ENCODE measurements at places on chromosomes 6 and 20. TPM values are rescaled to one million over a fixed set of nuclear protein-coding genes. Genes with fewer than 3 reads are reported as not detected.

DNA sequence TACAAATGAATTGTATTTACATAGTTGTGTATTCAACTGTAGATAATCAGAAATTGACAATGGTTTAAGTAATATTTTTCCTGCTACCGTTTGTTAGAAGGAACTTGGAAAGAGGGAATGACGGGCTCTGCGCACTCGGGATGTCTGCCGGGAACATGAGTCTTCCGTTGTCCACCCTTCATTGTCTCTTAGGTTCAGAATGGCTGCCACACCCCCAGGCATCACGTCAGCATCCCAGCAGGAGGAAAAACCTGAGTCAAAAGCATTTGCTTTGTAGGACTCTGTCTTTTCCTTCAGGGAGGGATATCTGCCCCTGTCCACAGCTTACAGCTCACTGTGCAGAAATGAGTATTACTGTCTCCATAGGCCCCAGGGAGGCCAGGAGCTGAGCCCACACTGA lies 331.2 kb downstream of the THBS2 start:
- H3K27ac ChIP-seq, result no peak overlapping the region
- peaks cover 5% of the 10 kb centered on the region for H3K27me3 ChIP-seq
- H3K4me1 ChIP-seq, result no peaks in the 10 kb centered on the region
- H3K4me3 ChIP-seq, result no peak overlapping the region
- no peak for DNase-seq
- H3K36me3 ChIP-seq, result no peaks in the 10 kb centered on the region

DNA sequence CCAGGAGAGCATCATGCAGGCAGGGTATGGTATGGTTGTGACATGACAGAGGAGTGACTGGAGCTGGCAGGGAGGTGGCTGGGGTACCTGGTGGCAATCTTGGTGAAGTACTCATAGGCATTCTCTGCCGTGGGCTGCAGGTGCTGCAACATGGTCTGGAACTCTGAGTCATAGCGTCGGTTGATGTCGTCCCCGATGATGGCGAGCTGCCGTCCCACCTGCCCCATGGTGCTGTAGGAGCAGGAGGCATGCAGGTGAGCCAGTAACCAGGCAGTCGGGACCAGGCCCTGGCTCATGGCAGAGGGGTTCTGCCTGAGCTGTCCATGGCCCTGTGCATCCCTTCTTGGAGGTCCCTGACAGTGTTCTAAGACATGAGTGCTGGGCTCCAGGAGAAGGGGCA lies 4.9 kb downstream of the BAK1 start:
- H3K36me3 ChIP-seq, result peaks cover 45% of the 10 kb centered on the region
- peaks cover 38% of the 10 kb centered on the region for H3K4me1 ChIP-seq
- no peaks in the 10 kb centered on the region for H3K27me3 ChIP-seq
- no peak for DNase-seq
- peak overlapping the region; percentile 17 for H3K27ac ChIP-seq

The HSPA1L gene
- total RNA-seq, result 1.7 TPM

DNA sequence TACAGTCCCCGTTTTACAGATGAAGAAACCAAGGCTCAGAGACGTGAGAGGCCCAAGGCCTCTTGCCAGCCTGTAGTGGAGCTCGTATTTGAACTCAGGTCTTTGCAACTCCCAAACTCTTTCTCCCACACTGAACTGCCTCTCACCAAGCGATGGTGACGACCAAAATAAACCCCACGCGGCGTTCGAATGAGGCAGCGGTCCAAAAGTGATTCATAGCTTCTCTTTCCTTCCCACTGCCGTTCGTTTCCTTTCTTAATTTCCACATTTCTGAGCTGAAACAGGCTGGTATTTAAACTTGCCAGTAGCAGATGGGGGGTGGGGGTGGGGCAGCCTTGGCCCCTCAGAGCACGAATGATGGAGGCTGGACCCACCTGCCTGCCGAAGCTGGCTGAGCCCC lies 252.9 kb upstream of the KCNG1 start:
- H3K4me3 ChIP-seq, result no peak overlapping the region
- H3K27me3 ChIP-seq, result peaks cover 35% of the 10 kb centered on the region

- H3K36me3 ChIP-seq, result peaks cover 40% of the 10 kb centered on the region
- peak overlapping the region; percentile 2 for H3K27ac ChIP-seq
- H3K27me3 ChIP-seq, result no peaks in the 10 kb centered on the region
- no peak overlapping the region for H3K4me3 ChIP-seq
These were observed 55.9 kb upstream of the TRAF3IP2 start for GRCh38 chr6:111661541-111662061.

DNA sequence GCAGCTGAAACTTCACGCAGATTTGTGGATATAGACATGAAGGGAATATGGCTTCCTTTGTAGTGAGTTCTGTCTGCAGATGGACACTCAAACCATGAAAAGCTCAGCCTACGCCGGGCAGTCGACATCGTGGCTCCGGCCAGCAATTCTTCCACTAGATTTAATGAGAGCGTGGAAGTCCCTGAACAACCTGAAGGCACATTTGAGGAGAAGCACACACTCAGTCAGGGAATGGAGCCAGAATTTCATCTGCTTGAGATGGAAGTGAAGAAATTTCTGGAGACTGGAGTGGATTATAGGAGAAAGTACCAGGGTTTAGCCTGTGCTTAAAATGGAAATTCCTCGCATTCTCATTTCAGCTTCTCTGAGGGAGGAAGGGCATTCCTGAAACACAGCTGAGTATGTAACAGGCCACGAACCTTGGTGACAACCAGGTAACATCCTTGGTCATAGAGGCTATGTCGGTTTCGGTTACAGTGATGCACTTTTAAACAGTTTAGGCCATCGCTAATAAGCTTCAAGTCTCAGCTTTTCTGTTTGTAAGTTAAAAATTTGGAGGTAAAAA lies 80.5 kb upstream of the AGPAT4 start:
- H3K27ac ChIP-seq, result no peak overlapping the region
- H3K4me3 ChIP-seq, result no peak overlapping the region
- no peaks in the 10 kb centered on the region for H3K27me3 ChIP-seq
- DNase-seq, result no peak
- H3K4me1 ChIP-seq, result peaks cover 6% of the 10 kb centered on the region

The PMEPA1 gene
- 1.7 TPM for total RNA-seq

The L3MBTL1 gene
- 7.3 TPM for total RNA-seq

The TSBP1 gene
- total RNA-seq, result not detected

- no peaks in the 10 kb centered on the region for H3K27me3 ChIP-seq
- DNase-seq, result no peak
- H3K4me1 ChIP-seq, result peaks cover 30% of the 10 kb centered on the region
- peak overlapping the region; percentile 98 for H3K27ac ChIP-seq
These were observed 793 bp upstream of the HDAC2 start for GRCh38 chr6:113971741-113972140.

- DNase-seq, result no peak
- peaks cover 27% of the 10 kb centered on the region for H3K4me1 ChIP-seq
- peaks cover 2% of the 10 kb centered on the region for H3K36me3 ChIP-seq
- H3K4me3 ChIP-seq, result no peak overlapping the region
- no peak overlapping the region for H3K27ac ChIP-seq
- H3K27me3 ChIP-seq, result no peaks in the 10 kb centered on the region
These were observed 17.4 kb downstream of the SHLD1 start for GRCh38 chr20:5767493-5768098.

- peak overlapping the region; percentile 91 for H3K4me3 ChIP-seq
- H3K27ac ChIP-seq, result peak overlapping the region; percentile 85
- H3K27me3 ChIP-seq, result no peaks in the 10 kb centered on the region
- peaks cover 7% of the 10 kb centered on the region for H3K36me3 ChIP-seq
- peak; percentile 23 for DNase-seq
These were observed 1.1 kb downstream of the SYNJ2 start for GRCh38 chr6:157982563-157983405.

The TMC2 gene
- not detected for total RNA-seq

DNA sequence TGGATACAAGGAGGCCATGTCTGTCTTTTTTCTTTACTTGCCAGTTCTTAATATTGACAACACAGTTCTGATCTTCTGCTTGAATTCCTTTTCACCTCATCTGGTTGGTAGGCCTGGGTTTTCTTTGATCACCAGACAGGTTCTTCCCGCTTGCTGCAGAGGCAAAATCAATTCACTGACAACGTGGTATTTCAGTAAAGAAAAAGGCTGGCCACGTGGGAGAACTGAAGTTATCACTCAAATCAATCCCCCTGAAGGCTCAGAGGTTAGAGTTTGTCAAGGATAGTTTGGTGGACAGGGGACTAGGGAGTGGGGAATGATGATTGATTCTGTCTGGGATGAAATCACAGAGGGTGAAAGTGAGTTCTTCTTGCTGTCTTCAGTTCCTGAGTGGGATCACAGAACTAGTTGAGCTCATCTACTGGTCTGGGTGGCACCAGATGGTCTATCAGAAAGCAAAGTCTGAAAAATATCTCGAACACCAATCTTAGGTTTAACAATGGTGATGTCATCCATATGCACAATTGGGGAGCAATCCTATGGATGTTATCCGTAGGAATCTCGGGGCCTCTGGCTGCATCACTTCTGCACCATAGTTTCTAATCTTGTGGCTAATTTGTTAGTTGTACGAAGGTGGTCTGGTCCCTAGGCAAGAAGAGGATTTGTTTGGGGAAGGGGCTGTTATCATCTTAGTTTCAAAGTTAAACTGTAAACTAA lies 37.3 kb upstream of the OLIG3 start:
- no peaks in the 10 kb centered on the region for H3K4me1 ChIP-seq
- no peak overlapping the region for H3K4me3 ChIP-seq
- peaks cover 5% of the 10 kb centered on the region for H3K27me3 ChIP-seq
- no peak for DNase-seq
- H3K36me3 ChIP-seq, result no peaks in the 10 kb centered on the region
- no peak overlapping the region for H3K27ac ChIP-seq

DNA sequence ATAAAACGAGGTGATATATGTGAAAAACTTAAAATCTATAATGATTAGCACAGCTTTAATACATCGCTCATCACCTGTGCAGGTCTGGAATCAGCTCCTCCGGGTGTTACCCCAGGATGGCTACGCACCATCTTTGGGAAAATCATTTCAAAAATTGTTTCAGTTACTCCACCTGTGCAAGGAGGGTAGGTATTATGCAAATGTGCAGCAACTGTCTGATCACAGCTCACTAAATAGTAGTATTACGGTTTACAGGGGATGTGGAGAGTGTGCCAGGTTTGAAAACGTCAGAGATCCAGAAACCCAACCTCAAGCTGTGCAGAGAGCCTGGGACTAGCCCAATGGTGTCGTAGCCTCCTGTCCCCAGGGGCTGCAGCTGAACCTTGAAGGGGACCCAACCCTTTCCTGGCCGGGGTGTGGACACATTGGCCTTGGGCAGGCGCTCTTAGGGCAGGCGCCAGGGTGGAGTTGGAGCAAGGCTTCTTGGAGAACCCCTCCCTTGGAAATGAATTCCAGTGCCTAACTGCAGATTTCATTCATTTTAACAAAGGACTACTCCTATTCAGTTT lies 24.2 kb upstream of the SGK1 start:
- no peak for DNase-seq
- H3K36me3 ChIP-seq, result no peaks in the 10 kb centered on the region
- H3K4me3 ChIP-seq, result no peak overlapping the region
- no peaks in the 10 kb centered on the region for H3K27me3 ChIP-seq
- H3K27ac ChIP-seq, result no peak overlapping the region

The CTCFL gene
- not detected for total RNA-seq

GRCh38 chr6:16274885-16275589 lies 36.6 kb downstream of the GMPR start:
- no peak overlapping the region for H3K27ac ChIP-seq
- no peak overlapping the region for H3K4me3 ChIP-seq
- DNase-seq, result no peak
- no peaks in the 10 kb centered on the region for H3K36me3 ChIP-seq

The NT5E gene
- 6.7 TPM for total RNA-seq

DNA sequence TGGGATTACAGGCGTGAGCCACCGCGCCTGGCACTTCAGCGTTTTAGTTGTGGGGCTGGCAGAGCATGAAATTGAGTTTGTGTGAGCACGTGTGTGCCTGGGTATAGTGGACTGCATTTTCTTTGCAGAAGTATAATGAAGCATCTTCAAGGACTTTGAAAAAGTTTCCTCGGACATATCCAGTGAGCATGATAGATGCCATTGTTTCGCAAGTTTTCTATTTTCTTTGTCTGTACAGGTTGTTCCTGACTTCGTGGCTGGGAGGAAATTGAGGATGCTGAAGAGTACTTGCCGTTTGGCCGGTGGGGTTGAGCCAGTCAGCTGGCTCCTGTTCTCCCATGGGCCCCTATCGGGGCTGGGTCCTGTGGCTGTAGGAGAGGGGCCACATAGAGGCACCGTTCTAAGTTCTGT lies 55.9 kb downstream of the RREB1 start:
- no peaks in the 10 kb centered on the region for H3K27me3 ChIP-seq
- H3K36me3 ChIP-seq, result peaks cover 7% of the 10 kb centered on the region
- H3K4me3 ChIP-seq, result no peak overlapping the region
- no peak for DNase-seq
- H3K27ac ChIP-seq, result no peak overlapping the region
- peaks cover 60% of the 10 kb centered on the region for H3K4me1 ChIP-seq

GRCh38 chr6:17484201-17484849 lies 90.9 kb downstream of the CAP2 start:
- no peak for DNase-seq
- H3K4me1 ChIP-seq, result no peaks in the 10 kb centered on the region
- H3K36me3 ChIP-seq, result no peaks in the 10 kb centered on the region
- H3K27ac ChIP-seq, result no peak overlapping the region

- H3K4me3 ChIP-seq, result peak overlapping the region; percentile 98
- H3K27ac ChIP-seq, result peak overlapping the region; percentile 99
- no peak for DNase-seq
- peaks cover 45% of the 10 kb centered on the region for H3K36me3 ChIP-seq
These were observed 1.1 kb downstream of the EIF2S2 start for GRCh38 chr20:34110745-34111641.

The IP6K3 gene
- total RNA-seq, result not detected

GRCh38 chr20:16427571-16427970 lies 145.7 kb downstream of the KIF16B start:
- no peak overlapping the region for H3K4me3 ChIP-seq
- H3K27me3 ChIP-seq, result no peaks in the 10 kb centered on the region
- H3K4me1 ChIP-seq, result no peaks in the 10 kb centered on the region
- H3K27ac ChIP-seq, result no peak overlapping the region
- no peak for DNase-seq

GRCh38 chr20:25053255-25054031 lies 4.5 kb downstream of the ACSS1 start:
- H3K27ac ChIP-seq, result no peak overlapping the region
- DNase-seq, result no peak
- H3K4me3 ChIP-seq, result no peak overlapping the region

GRCh38 chr6:113347436-113347835 lies 509.7 kb upstream of the MARCKS start:
- peaks cover 2% of the 10 kb centered on the region for H3K27me3 ChIP-seq
- no peaks in the 10 kb centered on the region for H3K4me1 ChIP-seq
- DNase-seq, result no peak
- no peaks in the 10 kb centered on the region for H3K36me3 ChIP-seq
- H3K4me3 ChIP-seq, result no peak overlapping the region
- H3K27ac ChIP-seq, result no peak overlapping the region

GRCh38 chr6:123875784-123876183 lies 72.1 kb downstream of the NKAIN2 start:
- no peaks in the 10 kb centered on the region for H3K27me3 ChIP-seq
- H3K36me3 ChIP-seq, result no peaks in the 10 kb centered on the region
- no peak for DNase-seq
- no peak overlapping the region for H3K27ac ChIP-seq
- H3K4me1 ChIP-seq, result no peaks in the 10 kb centered on the region

The ZBTB46 gene
- 0.38 TPM for total RNA-seq

Data from activated CD8-positive, alpha-beta T cell treated with anti-CD3 and anti-CD28 coated beads for 36 hours (primary cell).